ENCODE measurements at places on chromosomes 1 and 21.

DNA sequence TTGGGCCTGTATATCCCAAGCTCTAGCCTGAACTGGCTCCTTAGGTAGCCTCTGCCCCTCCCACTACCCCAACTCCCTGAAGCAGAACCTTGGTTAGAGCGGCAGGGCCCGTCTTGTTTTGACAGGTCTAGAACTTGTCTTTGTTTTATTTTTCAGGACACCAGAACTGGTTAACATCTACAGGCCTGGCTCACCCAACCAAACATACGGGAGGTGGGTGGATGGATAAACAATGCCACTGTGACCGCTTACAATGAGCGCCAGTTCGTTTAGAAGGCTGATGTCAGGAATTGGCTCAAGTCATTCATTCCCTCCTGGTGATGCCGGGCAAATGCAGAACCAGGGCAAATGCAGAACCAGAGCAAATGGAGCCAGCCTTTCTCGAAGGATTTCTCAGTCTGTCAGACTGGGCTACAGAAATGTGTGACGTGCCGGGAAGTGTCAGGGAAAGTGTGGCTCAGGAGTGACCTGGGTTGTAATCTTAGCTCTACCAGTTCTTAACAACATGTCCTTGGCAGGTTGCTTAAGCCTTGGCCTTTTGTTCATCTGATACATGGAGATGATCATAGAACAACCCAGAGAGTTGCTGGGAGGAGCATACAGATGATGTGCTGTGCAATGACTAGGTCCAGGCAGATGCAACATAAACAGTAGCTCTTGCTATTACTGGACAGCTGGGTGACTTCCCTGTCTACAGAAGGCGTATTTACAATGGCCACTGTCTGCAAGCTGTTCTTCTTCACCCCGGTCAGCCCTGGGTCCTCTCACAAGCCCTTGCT lies 30.5 kb upstream of the BTG2 start:
- no peak for DNase-seq

- no peak for DNase-seq
Observed at GRCh38 chr1:201049248-201049831, 25.8 kb upstream of the KIF21B start.

GRCh38 chr1:156698995-156699394 lies 6.4 kb downstream of the CRABP2 start:
- DNase-seq: no peak

- DNase-seq: no peak
Observed at GRCh38 chr1:201104141-201104540, 8.1 kb downstream of the CACNA1S start.

DNA sequence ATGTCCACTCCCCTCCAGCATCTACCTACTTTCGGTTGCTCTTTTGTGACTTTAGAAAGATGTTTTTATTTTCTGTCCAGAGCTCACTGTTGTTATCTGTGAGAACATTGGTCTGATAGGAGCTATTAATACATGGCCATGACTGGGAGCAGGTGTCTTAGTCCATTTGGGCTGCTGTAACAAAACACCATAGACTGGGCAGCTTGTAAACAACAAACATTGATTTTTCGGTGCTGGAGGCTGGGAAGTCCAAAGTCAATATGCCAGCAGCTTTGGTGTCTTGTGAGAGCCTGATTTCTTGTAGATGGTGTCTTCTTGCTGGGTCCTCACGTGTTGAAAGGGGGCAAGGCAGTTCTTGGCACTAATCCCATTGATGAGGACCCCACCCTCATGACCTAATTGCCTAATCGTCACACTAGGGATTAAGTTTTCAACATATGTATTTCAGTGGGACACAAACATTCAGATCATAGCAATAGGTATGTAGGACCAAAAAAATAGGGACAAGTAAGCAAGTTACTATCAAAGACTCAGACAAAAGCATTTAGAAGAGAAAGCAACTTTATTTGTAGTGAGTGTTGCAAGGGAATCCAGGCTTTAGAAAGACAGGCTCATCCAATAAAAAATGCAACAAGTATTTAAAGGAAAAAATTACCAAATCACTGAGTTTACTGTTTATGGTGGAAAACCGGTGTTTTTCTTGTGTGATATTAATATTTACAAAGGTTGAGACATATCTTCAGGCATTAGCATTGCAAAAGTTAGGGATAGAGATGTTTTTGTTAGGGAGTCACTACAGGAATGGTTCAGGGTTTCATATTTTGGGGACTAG lies 55.2 kb upstream of the WDR26 start:
- no peak for DNase-seq

GRCh38 chr1:41361495-41362356 lies 492 bp downstream of the FOXO6 start:
- DNase-seq: peak; percentile 24

GRCh38 chr1:43781574-43781973 lies 74.2 kb downstream of the ST3GAL3 start:
- no peak for DNase-seq

DNA sequence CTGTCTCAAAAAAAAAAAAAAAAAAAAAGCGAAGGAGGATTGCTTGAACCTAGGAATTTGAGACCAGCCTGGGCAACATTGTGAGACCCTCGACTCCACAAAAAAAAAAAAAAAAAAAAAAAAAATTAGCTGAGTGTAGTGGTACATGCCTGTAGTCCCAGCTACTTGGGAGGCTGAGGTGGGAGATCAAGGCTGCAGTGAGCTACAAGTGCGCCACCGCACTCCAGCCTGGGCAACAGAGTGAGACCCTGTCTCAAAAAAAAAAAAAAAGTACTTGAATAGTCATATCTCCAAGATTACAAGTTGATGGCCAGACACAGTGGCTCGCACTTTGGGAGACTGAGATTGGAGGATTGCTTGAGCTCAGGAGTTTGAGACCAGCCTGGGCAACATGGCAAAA lies 27.4 kb downstream of the ENO1 start:
- no peak for DNase-seq

All from activated T-cell treated with anti-CD3 and anti-CD28 coated beads for 1 hour (primary cell).